ENCODE measurements at places on chromosomes 5 and 9.

DNA sequence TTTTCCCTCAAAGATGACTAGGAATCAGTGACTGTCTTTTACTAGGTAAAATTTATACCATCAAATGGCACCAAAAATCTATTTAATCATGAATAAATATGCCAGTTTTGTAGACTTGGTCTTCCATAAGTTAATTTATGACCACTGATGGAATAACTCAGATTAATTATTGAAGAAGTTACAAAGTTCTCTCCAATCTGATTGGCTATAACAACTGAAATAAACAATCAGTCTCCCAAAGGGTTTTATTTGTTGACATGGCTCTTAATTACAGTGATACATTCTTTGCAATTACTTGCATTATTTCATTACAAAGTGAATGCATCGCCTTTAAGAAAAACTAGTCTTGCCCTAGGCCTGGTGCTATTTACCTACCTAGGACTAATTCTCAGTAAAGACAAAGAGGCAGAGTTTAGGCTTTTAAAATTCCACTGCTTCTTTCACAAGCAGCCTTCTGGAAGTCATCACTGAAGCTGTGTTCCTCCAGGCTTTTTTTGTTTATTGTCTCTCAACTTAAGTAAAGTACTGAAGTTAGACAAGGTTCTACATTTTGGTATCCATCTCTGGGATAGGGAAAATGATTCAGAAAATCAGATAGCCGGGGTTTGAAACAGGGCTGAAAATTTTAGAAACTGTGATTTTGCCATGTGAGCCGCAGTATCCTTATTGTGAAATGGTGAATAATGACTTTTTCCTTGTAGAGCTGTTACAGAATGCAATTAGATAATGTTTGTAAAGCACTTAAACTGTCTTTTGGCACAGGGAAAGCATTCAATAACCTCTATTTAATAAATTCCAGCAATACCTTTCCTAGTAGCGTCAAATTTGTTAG, 2.5 kb downstream of the STOM start:
- DNase-seq, result no peak

DNA sequence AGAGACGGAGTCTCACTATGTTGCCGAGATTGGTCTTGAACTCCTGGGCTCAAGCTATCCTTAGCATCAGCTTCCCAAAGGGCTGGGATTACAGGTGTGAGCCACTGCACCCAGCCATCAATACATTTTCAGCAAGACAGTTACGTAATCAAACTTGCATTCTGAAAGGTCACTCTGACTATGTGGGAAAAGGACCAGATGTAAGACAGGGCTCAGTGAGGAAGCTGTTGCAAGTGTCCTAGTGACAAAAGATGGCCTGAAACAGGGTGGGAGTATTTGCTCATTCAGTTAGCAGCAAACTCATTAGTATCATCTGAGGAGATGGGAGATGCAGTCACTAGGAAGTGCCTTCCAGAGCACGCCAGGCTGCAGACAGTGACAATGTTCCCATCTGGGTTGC, 16.9 kb downstream of the MED27 start:
- no peak for DNase-seq

GRCh38 chr9:100515578-100516494, 42.9 kb downstream of the TMEFF1 start:
- DNase-seq, result no peak

- DNase-seq, result no peak
Measured at GRCh38 chr5:32542216-32543059, 42.9 kb upstream of the SUB1 start.

DNA sequence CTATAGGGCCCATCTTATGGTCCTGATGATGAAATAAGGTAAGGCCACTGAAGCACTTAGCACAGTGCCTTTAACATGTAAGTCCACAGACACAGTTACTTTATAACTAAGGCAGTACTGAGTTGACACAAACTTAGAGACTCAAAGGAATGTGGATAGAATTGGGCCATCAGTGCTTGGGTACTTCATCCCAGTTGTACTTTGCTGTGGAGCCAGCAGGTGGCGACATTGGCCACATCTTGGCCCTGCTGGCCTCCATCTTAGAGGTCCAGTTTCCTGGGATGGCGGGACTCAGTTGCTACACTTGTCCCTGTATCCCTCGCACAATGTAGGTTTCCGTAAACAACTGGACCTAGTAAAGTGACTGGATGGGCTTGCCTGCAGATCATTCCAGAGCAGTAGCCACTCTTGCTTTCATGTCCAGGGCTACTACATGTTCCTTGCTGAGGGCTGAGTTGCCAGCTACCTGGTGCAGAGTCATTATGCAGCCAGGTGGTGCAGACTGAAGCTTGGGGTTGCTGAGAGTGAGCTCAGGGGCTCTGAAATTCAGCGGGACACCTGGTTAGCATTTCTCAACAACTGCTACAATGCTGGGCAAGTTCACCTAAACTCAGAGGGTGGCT, 10.6 kb downstream of the MTAP start:
- DNase-seq, result peak; percentile 30

GRCh38 chr5:131810510-131811249, 13.9 kb upstream of the FNIP1 start:
- DNase-seq, result no peak

GRCh38 chr5:124180299-124180874, 566.1 kb downstream of the ZNF608 start:
- DNase-seq, result no peak

- DNase-seq, result no peak
Measured at GRCh38 chr5:137938751-137939143, 49.5 kb downstream of the PKD2L2 start.

DNA sequence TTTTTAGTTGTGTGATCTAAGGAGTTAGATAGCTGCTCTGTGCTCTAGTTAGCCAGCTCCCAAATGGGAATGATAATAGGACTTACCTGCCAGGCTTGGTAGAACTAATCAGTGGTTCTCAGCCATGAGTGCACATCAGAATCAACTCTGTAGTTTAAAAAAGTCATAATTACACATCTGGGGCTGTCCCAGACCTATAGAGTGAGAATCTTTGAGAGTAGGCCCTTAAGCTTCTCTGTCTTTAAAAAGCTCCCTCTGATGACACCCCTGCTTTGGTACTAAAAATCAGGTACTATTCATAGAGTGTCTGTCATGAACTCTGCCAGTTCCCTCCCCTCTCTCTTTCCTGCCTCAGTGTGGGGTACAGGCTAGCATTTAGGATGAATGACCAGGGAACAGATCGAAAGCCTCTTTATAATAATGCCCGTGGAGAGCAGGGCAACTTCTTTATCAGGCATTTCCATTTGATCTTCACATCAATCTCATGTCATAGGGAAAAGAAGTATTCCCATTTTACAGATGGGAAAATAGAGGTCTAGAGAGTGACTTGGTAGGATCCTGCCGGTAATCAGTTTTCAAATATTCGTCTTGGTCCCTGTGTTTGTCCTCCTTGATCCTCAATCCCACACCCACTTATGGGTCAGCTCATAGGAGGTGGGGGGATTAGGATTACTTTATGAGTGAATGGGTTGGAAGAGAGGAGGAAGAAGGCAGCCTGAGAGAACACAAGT, 15.3 kb downstream of the PPARGC1B start:
- DNase-seq, result no peak

DNA sequence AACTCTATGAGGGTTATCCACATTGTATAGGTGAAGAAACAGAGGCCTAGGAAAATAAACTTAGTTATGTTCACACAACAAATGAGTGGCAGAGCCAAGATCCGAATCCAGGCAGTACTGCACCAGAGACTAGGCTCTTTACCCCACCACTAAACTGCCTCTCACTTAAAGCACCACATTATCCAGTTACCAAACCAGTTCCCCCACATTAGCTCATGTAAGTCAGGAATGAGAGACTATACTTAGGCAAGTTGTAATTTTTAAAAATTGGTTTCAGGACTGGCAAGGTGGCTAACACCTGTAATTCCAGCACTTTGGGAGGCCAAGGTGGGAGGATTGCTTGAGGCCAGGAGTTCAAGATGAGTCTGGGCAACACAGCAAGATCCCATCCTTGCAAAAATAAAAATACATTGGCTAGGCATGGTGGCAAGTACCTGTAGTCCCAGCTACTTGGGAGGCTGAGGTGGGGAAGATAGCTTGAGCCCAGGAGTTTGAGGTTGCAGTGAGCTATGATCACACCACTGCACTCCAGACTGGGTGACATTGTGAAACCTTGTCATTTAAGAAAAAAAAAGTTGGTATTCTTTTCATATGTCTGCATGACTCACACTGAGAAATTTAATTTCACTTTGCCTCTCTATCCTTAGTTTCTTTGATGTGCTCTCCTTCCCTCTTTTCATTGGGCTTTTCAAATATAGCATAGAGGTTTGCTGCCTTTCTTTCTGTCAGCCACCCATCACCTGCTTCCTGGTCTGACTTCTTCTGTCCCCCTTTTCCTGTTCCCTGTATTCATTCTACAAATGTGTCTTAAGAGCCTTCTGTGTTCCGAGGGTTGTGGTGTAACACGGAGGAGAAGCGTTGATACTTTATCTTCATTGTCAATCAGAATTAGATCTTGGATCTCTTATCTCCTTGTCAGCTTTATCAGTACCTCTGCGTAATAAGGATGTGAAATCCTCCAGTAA, 64.7 kb downstream of the ERMP1 start:
- no peak for DNase-seq

- DNase-seq, result no peak
Measured at GRCh38 chr9:82127465-82127864, 138.9 kb downstream of the SPATA31D1 start.

DNA sequence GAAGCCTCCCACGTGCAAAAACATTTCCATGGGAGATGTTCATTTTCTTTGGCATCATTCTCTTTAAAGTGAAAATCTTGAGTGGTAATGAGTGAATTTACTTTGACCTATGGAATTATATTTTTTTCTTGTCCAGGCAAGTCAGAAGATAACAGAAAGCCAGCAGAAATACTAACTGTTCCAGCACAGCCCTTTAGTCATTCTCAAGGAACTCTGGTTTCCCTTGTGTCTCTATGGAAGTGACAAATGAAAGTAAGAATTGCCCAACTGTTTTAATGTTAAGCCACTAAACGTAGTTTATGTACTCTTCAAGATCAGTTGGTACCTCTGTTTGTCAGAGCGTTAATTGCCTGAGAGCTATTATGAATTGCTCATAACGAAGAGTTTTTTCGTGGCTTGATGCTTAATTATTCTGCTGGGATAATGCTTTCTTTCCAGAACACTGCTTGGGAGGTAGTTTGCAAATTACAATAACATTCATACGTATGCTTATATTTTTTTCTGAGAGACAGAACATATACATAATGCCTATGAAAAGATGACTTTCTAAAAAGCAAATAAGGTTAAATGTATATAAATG, 84.5 kb upstream of the CER1 start:
- DNase-seq, result no peak

- DNase-seq, result no peak
Measured at GRCh38 chr5:63854076-63854475, 108.2 kb downstream of the HTR1A start.

GRCh38 chr9:3956081-3956671, 343.7 kb downstream of the GLIS3 start:
- DNase-seq, result no peak

DNA sequence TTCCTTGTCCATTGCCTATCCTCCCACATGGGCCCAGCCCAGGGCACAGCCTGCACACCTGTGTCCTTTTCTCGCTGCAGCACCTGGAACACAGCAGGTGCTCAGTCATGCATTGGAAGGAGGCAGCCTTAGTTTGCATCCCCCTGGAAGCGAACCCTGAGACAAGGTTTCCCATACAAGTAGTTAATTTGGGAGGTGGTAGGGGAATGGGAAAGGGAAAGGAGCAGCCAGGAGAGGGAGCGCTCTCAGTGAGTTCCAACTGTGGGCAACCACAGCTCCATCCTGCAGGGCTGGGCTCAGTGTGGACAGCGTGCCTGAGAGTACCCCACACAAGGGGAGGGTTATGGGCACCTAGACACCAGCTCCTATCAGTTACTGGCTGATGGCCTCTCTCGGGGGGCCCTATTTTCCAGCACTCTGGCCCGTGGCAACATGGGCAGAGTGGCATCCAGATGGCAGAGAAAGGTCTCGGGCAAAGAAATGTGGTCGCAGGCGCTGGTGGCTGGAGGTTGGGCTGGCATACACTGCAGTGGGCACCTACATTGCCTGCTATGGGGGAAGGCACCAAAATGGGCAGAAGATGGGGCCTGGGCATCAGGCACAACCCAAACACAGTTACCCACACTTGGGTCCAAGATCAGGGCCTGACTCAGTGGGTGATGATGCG, 50.1 kb downstream of the TSPAN17 start:
- no peak for DNase-seq

- no peak for DNase-seq
Measured at GRCh38 chr5:117880932-117881331, 1107.4 kb downstream of the DTWD2 start.

GRCh38 chr5:110852053-110852452, 113.2 kb downstream of the SLC25A46 start:
- DNase-seq, result no peak

DNA sequence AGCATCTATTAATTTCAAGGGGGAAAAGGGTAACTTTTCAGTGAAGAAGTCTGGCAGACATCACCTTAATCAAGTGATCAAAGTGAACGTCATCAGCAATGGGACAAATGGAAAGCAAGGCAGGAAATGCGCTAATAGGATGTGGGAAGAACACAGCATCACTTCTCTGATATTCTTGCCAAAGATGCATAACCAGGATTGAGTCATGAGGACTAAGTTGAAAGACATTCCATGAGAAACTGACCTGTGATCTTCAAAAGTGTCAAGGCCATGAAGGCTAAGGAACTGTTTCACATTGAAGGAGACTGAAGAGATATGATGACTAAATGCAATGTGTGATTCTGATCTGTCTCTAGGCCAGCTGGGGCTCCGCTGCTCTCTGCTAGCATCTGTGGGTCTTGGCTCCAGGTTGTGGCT, 92.9 kb downstream of the NDFIP1 start:
- no peak for DNase-seq

DNA sequence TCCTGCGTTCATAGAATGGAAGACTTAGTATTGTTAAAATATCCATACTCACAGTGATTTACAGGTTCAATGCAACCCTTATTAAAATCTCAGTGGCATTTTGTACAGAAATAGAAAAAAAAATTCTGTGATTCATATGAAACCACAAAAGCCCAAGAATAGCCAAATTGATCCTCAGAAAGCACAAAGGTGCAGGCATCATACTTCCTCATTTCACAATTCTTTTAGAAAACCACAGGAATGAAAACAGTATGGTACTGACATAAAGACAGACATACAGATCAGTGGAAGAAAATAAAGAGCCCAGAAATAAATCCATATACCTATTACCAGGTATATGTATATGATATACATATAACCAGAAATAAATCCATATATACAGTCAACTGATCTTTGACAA, 86.8 kb upstream of the MEGF10 start:
- no peak for DNase-seq

DNA sequence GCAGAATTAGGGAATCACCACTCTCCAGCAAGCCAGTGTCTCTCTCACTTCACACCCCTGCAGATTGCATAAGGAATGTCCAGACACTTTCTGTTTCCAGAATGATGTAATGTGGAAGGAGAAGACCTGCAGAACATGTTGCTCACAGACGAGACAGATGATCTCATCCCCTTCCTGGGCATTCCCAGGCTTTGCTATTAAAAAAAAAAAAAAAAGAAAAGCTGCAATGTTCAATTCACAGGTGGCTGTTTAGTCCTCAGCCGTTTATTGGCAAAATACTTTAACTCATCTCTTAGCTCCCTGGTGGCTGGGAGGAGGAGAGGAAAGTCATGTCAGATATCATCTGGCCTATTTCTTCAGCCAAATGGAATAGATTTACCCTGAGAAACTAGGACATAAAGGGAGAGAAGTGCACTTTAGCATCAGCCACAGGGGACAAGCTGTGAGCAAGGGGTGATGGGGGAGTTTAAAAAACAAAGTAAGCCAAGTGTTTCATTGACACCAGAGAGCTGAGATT, 95.9 kb upstream of the TNC start:
- DNase-seq, result no peak

GRCh38 chr9:744790-745484, 96.6 kb upstream of the DMRT1 start:
- no peak for DNase-seq

- no peak for DNase-seq
Measured at GRCh38 chr9:134331186-134332025, 5.2 kb downstream of the RXRA start.
